Stimulated activated CD4-positive, alpha-beta T cell treated with anti-CD3 and anti-CD28 coated beads, TNF-alpha, amount 100 ng/mL, for 24 hours (primary cell): ENCODE measurements at places on chromosomes 3 and 15.
A peak's percentile ranks its signal among the peaks of the same experiment; 100 is the strongest.

DNA sequence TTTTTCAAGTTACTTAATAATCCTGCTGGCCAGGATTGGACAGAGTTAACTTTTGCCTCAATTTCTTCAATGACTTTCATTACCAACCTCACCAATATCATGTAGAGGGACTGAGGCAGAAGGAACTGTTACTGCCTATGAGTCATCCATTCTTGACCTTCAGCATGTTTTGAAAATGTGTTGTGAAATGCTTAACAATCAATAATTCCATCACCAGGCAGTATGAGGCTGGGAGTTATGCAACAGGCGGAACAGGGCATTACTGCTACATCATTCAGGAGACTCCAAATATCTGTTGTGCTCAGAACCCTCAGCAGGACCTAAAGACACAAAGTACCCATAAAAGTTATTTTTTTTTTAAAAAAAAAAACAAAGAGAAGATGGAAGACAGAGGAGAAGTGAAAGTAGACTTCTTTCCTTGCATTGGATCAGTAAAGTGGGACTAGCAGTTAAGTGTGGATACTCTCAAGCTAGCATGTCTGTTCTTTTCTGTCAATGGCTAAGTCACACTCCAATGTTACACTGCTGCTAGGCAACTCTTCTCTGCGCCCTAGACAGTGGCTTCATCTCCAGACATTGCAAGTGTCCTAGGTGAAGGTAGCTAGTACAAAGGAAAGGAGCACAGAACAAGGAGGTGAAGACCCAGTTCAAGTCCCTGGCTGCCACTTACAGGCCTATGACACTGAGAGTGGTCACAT is 184.9 kb upstream of the LPP start:
- no peak for DNase-seq

DNA sequence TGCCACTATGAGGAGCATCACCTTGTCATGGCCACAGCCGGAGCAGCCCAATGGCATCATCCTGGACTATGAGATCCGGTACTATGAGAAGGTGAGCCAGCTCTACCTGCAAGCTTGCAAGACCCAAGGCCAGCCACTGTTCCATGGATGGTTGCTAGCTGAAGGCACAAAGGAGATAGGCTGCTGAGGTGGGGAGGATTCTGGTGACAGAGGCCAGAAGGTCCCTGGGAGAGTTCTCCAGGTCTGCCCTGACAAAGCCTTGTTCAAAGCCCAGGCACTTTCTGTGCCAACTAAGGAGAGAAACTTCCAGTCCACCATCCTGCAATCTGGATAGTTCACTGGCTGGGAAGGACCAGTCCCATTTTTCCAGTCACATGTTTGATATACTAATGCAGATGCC is 359.1 kb downstream of the EPHB1 start:
- no peak for DNase-seq

GRCh38 chr3:134029734-134030378 is at the start of gene SLCO2A1:
SLCO2A1 (minus strand) TSS chr3:134029925; CDS start chr3:134029802, 123 bp downstream.
- DNase-seq = no peak

DNA sequence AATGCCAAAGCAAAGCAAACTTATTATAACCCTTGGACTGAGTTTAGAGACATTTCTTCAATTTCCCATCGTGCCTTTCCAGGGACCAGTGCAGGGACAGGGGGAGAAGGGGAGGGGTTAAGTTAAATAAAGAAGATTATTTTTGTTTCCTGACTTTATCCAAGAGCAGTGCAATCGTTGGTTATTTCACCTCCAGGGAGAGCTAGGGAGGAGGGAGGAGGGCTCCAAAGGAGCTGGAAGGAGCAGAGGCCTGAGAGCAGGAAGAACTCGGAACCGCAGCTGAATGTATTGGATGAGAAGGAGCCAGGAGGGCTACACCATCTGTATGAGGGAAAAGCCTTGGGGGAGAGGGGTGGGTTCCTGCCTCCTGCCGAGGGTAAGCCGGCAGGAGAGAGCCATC is 20.7 kb downstream of the HAPLN3 start:
- no peak for DNase-seq

DNA sequence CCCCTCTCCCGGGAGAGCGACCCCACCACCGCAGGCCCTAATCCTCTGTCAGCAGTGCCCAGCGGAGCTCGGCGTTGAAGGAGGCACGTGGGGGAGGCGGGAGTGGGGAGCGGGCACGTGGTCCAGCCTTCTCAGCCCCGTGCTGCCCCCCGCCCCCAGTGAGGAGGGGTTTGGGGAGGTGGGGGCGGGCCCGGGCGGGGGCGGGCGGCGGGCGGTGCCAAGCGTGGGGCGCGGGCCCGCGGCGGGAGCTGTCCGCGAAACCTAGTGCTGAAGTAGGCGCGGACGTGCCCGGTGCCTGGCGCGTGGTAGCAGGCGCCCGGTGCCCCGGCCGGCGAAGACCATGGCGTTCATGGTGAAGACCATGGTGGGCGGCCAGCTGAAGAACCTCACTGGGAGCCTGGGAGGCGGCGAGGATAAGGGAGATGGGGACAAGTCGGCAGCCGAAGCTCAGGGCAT is at the start of gene CPLX3:
Gene CPLX3 (plus strand): TSS at position 264 of the 456 bp plus-strand sequence. CDS start 77 bp downstream, at position 341.
- DNase-seq = peak; percentile 38

DNA sequence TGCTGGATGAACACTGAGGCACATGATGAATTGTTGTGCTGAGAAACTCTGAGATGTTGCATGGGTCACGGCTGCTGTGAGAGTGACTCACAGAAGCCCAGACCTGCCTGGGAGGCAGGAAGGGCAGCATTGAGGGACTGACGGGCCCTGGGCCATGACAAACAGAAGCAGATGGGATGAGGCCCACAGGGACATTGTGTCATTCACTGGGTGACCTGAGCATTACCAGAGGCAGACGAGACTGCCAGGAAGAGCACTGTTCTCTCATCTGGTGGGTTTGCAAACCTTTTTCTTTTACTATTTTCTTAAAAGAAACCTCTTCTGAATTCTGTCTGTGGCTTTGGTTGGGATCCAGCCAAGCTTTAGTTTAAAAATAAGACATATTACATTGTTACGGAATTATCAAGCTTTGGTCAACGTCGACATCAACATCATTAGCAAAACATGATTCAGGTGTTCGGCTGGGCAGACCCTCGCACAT is 67.8 kb downstream of the BDH1 start:
- DNase-seq = no peak

- no peak for DNase-seq
These were observed 145.4 kb downstream of the GAP43 start for GRCh38 chr3:115768661-115769060.

GRCh38 chr15:95300958-95301357 is 1029.5 kb upstream of the NR2F2 start:
- DNase-seq = no peak

DNA sequence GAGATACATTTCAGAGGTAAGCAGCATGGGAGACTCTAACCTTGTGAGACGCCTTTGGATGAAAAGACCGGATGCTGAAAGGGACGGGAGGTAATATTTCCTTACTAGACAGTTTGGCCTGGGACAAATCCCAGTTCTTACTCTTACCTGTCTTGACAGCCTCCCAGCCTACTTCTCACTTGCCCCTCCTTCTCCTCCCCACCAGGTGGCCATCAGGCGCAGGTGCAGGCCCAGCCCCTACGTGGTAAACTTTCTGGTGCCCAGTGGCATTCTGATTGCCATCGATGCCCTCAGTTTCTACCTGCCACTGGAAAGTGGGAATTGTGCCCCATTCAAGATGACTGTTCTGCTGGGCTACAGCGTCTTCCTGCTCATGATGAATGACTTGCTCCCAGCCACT is 6.3 kb downstream of the HTR3D start:
- no peak for DNase-seq

GRCh38 chr3:9747267-9747666 is 2.5 kb upstream of the OGG1 start:
- DNase-seq = no peak

GRCh38 chr3:136658946-136659682 is 93.1 kb downstream of the STAG1 start:
- no peak for DNase-seq

DNA sequence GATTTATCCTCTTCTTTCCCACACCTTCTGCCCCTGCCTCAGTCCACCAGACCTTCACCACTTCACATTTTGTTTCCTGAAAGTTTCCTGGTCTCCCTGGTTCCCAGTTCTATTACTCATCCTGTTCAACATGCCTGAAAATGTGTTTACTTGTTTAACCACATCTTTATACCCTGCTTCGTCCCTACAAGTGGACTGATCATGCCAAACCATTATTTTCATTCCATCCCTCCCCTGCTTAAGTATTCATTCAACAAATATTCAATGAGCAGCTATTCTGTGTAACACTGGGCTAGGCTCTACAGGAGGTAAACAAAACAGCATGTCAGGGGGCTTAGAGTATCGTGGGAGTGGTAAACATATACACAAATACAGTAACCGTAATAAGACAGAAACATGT is 5.5 kb downstream of the MYO5A start:
- DNase-seq = no peak

GRCh38 chr3:71219744-71220638 is 363.5 kb downstream of the FOXP1 start:
- peak; percentile 45 for DNase-seq

- DNase-seq = no peak
These were observed 452.6 kb downstream of the ZPLD1 start for GRCh38 chr3:102887431-102887830.

GRCh38 chr15:40095371-40096093 is 13.1 kb downstream of the BMF start:
- DNase-seq = no peak

- DNase-seq = no peak
These were observed 71.8 kb downstream of the CEMIP start for GRCh38 chr15:80850941-80851451.
